ENCODE measurements at places on chromosomes 1 and 21. TPM values are rescaled to one million over a fixed set of nuclear protein-coding genes. Genes with fewer than 3 reads are reported as not detected.

Gene BLZF1
- total RNA-seq = 49.3 TPM

Gene HES2
- total RNA-seq = 0.70 TPM

Gene FALEC
- total RNA-seq = not detected

Gene ANGPTL3
- not detected for total RNA-seq

Gene KAZN
- 0.43 TPM for total RNA-seq

DNA sequence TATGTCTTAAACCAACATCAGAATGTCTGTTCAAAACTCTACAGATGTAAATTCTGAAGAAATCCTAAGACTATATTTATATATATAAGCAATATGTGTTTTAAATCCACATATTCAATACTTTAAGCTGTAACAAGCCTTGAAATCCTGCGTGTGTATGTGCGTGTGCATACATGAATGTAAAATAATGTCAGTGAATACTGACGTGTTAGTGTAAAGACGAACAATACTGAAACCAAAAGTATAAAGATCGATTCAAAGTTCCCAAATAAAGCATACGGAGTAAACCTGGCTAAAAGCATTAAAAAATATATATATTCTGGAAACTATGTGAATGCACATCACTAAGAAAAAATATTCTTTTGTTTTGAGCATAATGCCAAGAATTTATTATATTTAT lies 668.6 kb upstream of the NCAM2 start:
- DNase-seq = no peak

- no peak for DNase-seq
Measured at GRCh38 chr1:53130878-53131589, 11.4 kb downstream of the SLC1A7 start.

- DNase-seq = no peak
Measured at GRCh38 chr1:95309031-95309471, 75.0 kb downstream of the RWDD3 start.

- DNase-seq = no peak
Measured at GRCh38 chr1:204670152-204670927, 15.2 kb downstream of the LRRN2 start.

DNA sequence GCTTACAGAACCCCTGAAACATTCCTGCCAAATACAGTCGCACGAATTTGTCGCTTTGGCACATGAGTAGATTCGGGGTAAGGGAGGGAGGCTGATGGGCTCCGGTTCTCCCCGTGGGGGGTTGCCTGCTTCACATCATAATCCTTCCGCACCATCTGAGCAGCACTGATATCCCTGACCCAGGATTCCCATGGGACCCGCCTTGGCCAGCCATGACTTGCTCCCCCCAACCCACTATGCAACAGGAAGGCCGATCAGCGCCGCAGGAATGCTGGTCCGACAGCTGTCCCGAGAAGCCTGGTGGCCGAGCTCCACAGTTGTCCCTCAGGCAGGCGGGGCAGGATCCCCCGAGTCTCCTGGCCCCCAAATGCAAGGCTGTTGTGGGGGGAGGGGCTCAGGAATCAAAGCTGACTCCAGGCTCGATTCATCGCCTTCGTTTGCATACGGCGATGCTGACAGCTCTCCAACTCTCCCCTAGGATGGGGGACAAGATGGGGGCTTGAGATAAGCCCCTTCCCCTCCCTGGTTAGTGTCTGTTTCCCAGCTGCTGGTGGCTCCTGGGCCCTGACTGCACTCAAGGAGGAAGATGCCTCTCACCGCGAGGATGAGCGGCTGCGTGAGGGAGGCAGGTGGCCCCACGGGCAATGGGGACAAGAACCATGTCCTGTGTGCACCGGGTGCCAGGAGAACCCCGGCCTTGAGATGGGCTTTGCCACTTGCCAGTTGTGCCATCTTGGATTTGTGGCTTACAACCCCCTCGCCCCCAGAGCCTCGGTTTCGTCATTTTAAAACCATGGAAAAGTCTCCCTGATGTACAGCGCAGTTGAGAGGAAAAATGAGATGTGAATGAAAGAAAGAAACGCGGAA lies 9.3 kb downstream of the DRAXIN start:
- no peak for DNase-seq

DNA sequence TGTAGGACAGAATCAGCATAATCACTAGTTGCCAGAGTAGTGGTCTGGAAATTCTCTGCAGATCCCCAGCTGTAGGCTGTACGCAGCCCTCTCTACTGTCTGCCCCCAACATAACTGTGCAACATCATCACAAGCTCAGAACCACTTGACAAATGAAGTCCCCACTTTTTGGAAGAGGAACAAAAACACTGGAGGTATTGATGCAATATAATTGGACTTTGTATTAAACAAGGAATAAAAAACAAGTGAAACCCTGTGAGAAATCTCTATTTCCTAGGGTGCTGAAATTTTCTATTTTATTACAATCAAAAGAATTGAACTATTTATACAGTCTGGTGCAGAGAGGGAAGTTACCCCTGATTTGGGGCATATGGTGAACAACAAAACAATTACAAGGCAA lies 15.2 kb downstream of the PHTF1 start:
- no peak for DNase-seq

GRCh38 chr1:160083968-160084770 lies 2.8 kb downstream of the KCNJ9 start:
- DNase-seq = peak; percentile 74

- no peak for DNase-seq
Measured at GRCh38 chr21:35475009-35475408, 425.9 kb upstream of the RUNX1 start.

Measured in activated CD4-positive, alpha-beta memory T cell treated with anti-CD3 and anti-CD28 coated beads, Interleukin-2, amount 10 ng/mL, durations not matched to agents 7 days and 5 days (primary cell).